Pancreas (tissue), 10 donors: ENCODE measurements at places on chromosomes 1 and 21. TPM values are rescaled to one million over a fixed set of nuclear protein-coding genes. Genes with fewer than 3 reads are reported as not detected.

DNA sequence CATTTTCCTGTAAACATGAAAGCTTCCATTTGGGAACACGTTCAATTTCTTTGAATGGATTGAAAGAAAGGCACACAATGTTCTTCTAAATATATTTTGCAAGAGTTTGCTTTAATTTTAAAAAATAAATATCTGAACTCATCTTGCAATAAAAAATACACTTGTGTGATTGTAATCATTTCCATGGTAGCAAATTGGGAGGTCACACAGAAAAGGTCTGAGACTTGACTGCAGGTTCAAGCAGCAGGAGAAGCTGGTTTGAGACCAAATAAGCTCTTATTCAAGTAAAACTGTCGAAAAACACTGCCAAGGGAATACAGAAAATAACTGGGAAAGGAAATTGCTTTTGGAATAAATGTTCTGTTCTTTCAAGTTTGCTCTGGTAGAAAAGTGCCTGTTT, 498.9 kb downstream of the ADGRL2 start:
- H3K27me3 ChIP-seq: no peaks in the 10 kb centered on the region
- no peaks in the 10 kb centered on the region for H3K36me3 ChIP-seq
- H3K4me3 ChIP-seq: no peak overlapping the region
- DNase-seq: no peak
- no peaks in the 10 kb centered on the region for H3K4me1 ChIP-seq

DNA sequence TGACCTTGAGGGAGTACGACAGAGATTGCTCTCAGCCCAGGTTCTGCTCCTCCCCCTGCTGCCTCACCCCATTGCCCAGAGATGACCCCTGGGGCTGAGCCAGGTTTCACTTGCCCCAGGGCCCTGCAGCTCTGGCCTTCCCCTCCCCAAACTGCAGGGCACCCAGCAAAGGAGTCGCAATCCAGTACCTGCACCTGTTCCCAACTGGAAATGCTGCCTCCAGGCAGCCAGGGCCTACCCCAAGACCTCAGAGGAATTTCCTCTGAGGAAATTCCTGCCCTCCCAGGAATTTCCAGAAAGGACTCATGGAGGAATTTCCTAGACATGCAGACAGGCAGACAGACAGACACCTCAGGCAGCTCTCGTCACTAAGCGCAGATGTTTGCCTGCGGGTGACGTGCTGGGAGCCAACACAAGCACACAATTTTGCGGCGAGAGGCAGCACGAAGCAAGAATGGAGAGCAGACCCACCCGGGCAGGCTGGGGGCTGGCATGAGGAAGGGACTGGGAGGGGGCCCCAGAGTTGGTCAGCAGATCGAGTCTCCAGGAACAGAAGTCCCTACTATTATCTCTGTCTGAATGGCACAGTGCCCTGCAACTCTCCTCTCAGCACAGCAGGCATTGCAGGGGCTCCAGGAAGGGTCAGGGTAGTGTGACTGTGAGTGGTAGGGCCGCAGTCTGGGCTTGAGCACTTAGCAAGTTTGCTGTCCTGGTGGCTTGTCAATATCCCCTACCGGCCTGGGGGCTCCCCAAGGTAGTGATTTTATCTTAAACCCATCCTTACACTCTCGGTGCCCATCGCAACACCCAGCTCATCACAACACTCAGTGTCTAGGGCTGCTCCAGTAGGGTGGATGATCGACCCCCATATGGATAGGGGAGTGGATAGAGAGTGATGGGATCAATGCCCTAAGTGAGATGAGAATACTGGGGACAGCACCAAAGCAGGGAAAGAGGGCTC, 2.9 kb upstream of the EFNA1 start:
- no peak for DNase-seq
- no peaks in the 10 kb centered on the region for H3K36me3 ChIP-seq
- H3K4me1 ChIP-seq: no peaks in the 10 kb centered on the region
- no peaks in the 10 kb centered on the region for H3K27me3 ChIP-seq
- H3K27ac ChIP-seq: peak overlapping the region; percentile 94
- no peak overlapping the region for H3K4me3 ChIP-seq

GRCh38 chr1:171152549-171152948, 32.6 kb upstream of the FMO2 start:
- no peaks in the 10 kb centered on the region for H3K27me3 ChIP-seq
- no peaks in the 10 kb centered on the region for H3K36me3 ChIP-seq
- no peak overlapping the region for H3K27ac ChIP-seq
- H3K4me3 ChIP-seq: no peak overlapping the region
- no peak for DNase-seq
- no peaks in the 10 kb centered on the region for H3K4me1 ChIP-seq

Gene CFAP141
- not detected for polyA plus RNA-seq

- no peaks in the 10 kb centered on the region for H3K27me3 ChIP-seq
- no peaks in the 10 kb centered on the region for H3K36me3 ChIP-seq
- DNase-seq: no peak
- no peaks in the 10 kb centered on the region for H3K4me1 ChIP-seq
- no peak overlapping the region for H3K4me3 ChIP-seq
Measured at GRCh38 chr1:214205053-214205452, 75.9 kb upstream of the SMYD2 start.

DNA sequence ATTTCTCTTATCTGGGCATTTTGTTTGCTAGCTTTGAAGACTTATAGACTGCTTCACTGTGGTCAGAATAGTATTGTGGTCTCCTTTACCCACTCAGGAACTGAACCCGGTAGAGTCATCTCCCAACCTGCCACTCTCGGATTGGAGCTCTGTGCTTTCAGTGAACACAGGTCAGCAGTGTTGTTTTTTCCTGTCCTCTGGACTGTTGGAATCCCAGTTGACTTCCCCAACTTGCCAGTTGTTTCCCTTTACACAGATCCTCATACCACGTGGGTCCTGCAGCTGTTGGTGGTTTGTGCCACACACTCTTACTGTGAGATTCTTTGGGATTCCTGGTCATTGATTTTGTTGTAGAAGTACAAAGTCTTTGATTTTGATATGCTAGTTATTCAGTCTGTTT, 214.1 kb downstream of the DYRK1A start:
- no peak overlapping the region for H3K27ac ChIP-seq
- no peaks in the 10 kb centered on the region for H3K4me1 ChIP-seq
- H3K36me3 ChIP-seq: no peaks in the 10 kb centered on the region
- H3K27me3 ChIP-seq: no peaks in the 10 kb centered on the region
- no peak overlapping the region for H3K4me3 ChIP-seq

Gene GNAT2
- not detected for polyA plus RNA-seq
